ENCODE measurements at places on chromosomes 5 and 9.

- no peak for DNase-seq
These were observed 59.7 kb upstream of the TMED7 start for GRCh38 chr5:115685490-115685889.

DNA sequence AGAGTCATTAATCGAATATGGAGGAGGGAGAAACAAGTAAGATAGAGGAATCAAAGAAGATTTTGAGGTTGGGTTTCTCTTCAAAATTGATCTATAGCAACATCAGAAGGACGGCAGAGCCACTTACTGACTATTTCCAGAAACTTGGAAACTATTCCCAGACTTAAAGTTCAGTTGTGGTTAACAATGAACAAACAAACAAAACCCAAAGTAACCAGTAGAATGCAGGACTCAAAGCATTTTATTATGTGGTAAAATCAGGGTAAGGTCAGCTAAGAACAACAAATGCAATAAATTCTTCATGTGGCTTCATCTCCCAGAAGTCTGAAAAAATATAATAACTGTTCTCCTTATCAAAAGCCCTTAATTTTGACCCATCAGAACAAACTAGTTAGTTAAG is 54.9 kb upstream of the OSMR start:
- no peak for DNase-seq

- DNase-seq = no peak
These were observed 7.1 kb downstream of the LRRC70 start for GRCh38 chr5:62585751-62586150.

- DNase-seq = no peak
These were observed 411.1 kb upstream of the GRIA1 start for GRCh38 chr5:153079396-153079795.

GRCh38 chr9:107740088-107740980 is 250.8 kb upstream of the KLF4 start:
- no peak for DNase-seq

- DNase-seq = no peak
These were observed 11.3 kb upstream of the DIPK1B start for GRCh38 chr9:136700959-136701667.

DNA sequence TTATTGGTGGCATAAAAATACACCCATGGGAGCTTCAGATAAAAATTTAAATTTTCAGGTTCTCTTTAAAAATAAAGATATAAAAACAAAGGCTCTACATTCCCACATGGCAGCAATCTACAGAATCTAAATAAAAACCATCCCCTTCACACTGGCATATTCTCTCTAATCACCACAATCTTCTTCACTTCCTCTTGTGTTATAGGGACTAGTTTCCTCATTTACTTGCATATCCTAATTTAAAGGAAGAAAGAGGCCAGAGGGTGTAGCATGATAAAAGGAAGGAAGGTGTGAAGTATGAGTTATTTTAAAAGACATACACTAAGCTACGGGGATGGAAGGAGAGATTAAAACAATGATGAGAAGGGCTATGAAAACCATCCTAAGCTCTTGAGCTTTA is 390.5 kb downstream of the ZNF608 start:
- no peak for DNase-seq

- no peak for DNase-seq
These were observed 47.3 kb upstream of the CDKN2AIPNL start for GRCh38 chr5:134459010-134459403.

GRCh38 chr5:176596689-176597416 is 13.1 kb downstream of the GPRIN1 start:
- no peak for DNase-seq

DNA sequence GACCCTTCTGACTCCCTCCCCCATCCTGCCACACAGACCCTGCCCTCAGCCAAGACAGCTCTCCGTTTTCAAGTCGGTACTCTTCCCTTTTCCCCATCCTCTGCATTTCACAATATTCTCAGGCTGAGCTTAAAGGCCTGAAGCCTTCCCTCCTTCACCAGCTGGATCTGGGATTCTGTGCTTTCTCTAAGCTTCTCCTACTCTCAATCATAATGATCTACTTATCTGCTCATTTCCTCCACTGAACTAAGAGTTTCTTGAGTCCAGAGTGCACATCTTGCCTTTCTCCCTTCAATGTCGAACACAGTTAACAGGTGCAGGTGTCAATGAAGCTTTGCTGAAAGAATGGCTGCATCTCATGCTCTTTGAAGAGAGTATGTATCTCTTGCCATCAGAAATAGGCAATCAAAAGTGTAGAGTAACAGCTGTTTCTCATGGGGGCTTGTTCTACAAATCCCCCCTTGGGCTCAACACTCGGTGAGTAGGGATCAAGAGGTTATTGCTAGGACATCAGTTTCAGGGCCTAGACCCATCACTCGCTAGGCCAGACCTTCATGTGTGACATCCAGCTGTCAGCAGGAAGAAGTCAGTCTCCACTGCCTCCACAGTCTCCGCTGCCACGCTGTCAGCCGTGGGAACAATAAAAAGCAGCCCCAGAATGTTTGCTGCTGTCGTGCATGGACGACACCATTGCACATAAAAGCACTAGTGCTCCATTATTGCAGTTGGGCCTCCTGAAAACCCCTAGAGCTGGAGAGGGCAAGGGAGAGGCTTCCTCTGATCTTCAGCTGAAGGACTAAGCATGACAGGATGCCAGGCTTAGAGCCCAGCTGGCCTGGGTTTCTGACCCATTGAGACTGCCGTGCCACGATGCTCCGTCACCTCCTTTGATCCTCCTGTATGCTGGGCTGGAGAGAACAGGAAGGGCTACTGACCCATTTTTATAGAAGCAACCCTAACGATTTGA is 23.7 kb downstream of the TRAF1 start:
- no peak for DNase-seq

GRCh38 chr9:93549611-93550010 is 26.8 kb upstream of the PHF2 start:
- DNase-seq = no peak

DNA sequence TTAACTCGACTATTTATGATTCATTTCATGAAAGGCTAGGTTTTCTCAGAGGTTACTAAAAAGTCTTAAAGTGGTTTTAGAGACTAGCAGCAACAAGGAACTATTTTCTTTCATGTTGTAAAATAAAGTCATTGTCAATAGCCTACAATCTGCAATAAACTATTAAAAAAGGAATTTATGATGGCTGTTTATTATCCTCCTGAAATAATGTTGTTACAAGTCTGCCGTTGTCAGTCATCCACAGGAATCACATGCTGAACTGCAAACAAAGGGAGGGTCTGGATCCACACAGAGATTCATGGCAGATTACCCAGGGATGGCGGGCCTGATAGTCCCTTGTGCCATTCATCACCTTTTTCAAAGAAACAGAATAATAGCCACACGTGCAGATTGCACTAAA is 49.2 kb downstream of the TMEM174 start:
- DNase-seq = no peak

DNA sequence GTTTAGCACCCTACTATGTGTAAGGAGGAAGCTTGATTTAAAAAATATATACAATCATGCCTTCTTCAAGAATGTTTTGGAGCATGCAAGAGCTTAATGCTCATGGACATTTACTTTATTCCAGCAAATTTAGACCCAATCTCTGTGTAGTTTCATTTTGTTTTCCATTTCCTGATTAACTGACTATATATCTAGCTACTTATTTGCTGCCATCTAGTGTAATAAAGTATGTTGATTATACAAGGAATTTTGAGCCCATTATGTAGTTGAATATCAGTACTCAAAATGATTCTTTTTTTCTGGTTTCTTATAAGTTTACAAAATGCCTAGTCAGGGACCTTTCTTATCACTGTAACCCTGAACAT is 100.0 kb upstream of the CCDC152 start:
- no peak for DNase-seq

DNA sequence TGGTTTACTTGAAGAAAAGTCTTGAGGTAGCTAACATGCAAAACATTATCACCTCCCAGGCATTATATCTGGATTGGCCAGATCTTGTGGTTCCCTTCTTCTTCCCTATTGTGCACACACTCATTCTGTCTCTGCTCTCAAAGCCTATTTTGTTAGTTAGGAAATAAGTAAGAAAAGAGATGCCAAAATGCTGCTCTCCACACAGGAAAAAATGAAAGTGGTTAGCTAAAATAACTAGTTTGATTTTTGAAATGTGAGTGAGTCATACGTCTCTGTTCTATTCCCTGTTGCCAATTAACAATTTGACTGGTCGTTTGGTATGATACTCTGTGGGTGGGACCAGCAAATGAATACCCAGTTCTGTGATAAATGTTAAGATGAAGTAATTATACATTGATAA is 28.1 kb downstream of the LMNB1 start:
- no peak for DNase-seq

- no peak for DNase-seq
These were observed 610.0 kb downstream of the MAT2B start for GRCh38 chr5:164115420-164115819.

- DNase-seq = peak; percentile 55
These were observed 42.9 kb downstream of the FAF2 start for GRCh38 chr5:176491101-176491502.

DNA sequence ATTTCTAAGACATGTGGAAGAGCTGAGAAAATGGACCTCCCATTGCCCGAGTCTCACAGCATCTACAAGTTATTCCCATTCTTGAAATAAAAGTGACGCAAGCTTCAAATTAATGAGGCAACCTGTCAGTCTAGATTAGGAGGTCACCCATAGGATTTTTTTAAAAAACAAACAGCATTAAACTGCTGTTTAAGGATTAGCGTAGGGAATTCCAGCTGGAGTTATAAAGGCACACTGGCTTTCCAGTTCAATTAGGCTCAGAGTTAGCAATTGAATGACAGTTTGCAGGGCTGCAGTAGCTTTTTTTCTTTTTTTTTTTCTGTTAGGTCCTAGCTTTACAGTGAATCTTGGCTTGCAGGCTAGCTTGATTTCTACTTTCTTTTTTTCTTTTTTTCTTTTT is 16.2 kb downstream of the PRKACG start:
- DNase-seq = no peak

GRCh38 chr9:128340691-128341434 is 536 bp downstream of the SLC27A4 start:
- DNase-seq = peak; percentile 20

DNA sequence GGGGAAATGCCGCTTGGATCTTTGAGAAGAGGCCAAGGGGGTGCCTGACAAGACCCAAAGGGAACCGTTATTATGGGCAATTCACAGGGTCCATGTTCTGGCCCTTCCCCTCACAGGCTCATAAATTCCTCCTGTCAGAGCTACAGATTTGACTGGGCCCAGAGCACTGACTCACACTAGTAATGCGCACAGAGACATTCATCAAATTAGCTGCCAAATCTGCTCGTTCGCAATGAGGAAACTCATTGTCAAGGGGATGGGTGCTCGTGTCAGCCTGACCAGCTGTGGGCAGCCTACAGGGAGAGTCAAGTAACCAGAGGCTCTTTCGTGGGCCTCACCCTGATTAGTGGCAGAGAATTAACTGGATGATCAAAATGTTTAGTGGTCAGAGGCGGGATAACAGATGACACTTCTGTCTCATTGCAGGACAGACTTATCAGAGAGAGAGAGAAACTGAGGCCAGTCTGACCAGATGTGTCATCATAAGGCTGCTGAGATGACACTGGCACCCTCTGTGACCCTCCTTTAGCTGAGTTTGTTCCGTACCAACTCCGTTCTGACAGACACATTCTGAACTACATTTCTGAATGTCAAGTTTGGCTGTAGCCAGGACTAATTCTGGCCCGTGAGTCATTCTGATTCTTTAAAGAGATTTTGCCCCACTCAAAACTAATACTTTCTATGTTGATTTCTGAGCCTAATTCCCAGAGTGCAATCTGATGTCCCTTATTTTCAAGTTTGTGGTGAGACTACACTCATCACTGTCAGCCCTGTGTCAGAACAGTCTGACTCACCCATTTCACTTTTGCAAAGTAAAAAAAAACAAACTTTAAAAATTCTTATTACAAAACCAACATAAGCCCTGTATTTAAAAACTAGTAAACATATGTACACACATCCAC is 377.1 kb downstream of the ACTL7B start:
- peak; percentile 25 for DNase-seq

- DNase-seq = no peak
These were observed 344.7 kb upstream of the TNC start for GRCh38 chr9:115462623-115463022.

GRCh38 chr5:175513297-175513696 is 34.9 kb downstream of the SFXN1 start:
- DNase-seq = no peak

DNA sequence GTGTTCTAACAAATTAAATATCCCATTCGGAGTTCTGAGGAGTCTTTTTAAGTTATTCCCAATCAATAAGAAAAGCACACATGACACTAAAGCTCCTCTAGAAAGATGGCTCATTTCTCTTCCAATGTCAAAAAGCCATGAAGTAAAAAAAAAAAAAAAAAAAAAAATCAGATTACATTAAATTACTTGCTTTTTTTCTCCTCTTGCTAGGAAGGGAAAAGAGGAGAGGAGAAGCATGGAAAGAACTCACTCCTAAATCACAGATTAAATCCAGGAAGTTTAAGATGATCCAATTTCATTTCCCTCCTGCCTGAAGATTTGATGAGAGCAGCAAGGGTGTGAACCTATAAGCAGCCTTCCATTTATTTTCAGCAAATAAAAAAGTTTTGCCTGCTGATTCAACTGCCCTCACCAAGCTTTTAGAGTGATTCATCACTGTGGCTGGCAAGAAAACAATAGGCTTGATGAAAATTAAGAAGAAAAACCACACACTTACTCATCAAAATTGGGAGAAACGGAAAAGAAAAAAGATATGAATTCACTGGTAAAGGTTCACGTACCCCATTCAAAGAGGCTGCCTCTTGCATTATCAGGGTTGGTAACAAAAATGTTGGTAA is 19.7 kb downstream of the MYO10 start:
- peak; percentile 66 for DNase-seq

- no peak for DNase-seq
These were observed 186.0 kb upstream of the KLF9 start for GRCh38 chr9:70600506-70600905.

- DNase-seq = no peak
These were observed 32.5 kb upstream of the ALDOB start for GRCh38 chr9:101468116-101468515.

- no peak for DNase-seq
These were observed 42.4 kb downstream of the MRRF start for GRCh38 chr9:122307061-122307460.
